ENCODE measurements at places on chromosomes 4 and X. TPM values are rescaled to one million over a fixed set of nuclear protein-coding genes. Genes with fewer than 3 reads are reported as not detected.

GRCh38 chr4:62003695-62004094 lies 803.6 kb downstream of the ADGRL3 start:
- no peak for DNase-seq

Gene FRAS1
- total RNA-seq, result 6.0 TPM

GRCh38 chrX:16826207-16826606 lies 39.9 kb downstream of the TXLNG start:
- DNase-seq, result no peak

- no peak for DNase-seq
Observed at GRCh38 chrX:129741880-129742758, 3.3 kb downstream of the XPNPEP2 start.

Gene WNK3
- 1.9 TPM for total RNA-seq

GRCh38 chr4:91220315-91220714 lies 1083.5 kb upstream of the GRID2 start:
- DNase-seq, result no peak

DNA sequence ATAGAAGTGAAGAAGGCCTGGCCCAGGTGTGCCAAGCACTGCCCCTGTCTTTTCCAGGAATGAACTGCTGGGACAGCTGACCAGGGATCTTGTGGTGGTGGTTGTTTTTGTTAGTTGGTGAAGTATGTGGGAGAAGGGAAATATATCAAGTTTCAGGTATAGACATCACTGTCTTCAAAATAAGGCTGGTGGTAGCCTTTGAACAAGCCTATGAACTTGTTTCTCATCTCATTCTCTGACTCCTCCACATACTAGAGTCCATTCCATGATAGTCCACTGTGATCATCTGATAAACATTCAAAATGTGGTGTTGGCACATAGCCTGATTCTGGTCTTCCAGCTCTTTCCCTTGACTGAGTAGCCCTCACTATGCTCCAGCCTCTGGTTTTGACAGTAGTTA lies 303.7 kb downstream of the CAMK2D start:
- no peak for DNase-seq

- no peak for DNase-seq
Observed at GRCh38 chr4:111070390-111070789, 447.5 kb upstream of the PITX2 start.

Gene MGAT4D
- not detected for total RNA-seq

Gene FABP2
- not detected for total RNA-seq

DNA sequence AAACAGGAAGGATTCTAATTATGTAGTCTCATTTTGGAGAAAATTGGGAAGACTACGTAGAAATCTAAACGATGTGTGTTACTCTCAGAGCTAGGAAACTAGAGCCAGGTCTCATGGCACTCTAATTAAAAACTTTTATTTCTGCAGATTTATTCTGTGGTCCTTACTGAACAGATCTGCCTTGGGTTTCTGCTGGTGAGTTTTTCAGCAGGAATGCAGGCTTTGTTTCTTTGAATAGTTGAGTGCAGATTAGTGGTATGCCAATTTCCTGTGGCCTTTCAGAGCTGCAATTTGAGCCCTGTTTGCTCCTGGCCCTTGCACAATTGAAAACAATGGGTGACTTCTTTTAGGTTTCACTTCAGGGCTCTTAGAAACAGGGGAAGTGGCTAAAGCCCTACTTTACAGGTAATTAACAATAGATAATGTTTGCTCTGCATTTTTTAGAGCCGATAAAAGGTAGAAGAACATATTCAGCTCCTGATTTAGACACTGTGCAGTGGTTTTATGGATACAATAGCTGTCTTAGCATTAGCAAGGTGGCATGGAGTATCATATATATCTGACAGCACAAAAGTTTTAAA lies 21.8 kb downstream of the SPRY1 start:
- no peak for DNase-seq

GRCh38 chr4:144799486-144799885 lies 153.5 kb downstream of the HHIP start:
- DNase-seq, result no peak

- no peak for DNase-seq
Observed at GRCh38 chrX:150234126-150234525, 129.0 kb upstream of the MAMLD1 start.

Gene VEGFD
- 1.8 TPM for total RNA-seq

- DNase-seq, result no peak
Observed at GRCh38 chrX:12790885-12791256, 341 bp upstream of the PRPS2 start.

DNA sequence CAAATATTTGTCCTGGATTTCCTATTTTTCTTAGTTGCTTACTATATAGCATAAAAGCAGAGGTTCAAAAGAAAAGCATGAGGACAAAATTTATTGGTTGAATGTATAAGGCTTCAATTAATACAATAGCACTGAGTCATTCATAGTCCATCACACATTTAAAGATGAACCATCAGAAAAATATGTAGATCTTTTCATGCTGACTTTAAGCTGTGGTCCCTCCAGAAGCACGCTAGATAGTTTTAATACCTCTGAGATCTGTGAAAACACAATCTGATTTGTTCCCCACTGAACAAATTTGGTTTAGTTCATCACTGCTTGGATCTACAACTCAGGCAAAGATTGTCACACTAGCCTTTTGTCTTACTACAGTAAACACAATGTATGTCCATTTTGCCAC lies 377.2 kb upstream of the ANXA10 start:
- DNase-seq, result no peak

GRCh38 chr4:71449878-71450277 lies 111.1 kb downstream of the SLC4A4 start:
- no peak for DNase-seq

Gene ZNF41
- 7.6 TPM for total RNA-seq

DNA sequence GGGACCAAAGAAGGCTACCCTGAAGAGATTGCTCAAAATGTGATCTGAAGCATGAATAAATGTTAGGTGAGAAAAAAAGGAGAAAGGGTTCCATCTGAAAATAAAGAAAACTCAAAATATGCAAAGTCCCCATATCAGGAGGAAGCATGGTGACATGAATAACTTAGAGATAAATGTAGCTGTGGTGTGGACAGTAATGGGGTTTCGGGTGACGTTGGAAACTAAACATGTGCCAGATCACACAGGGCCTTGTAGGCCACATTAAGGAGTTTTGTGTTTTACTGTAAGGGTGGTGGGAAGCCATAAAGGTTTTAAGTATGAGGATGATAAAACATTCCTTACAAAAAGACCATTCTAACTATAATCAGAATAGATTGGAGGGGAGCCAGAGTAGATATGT lies 40.3 kb upstream of the ACSL4 start:
- no peak for DNase-seq

Gene FGFRL1
- total RNA-seq, result 34.5 TPM

GRCh38 chr4:152065545-152065944 lies 304.7 kb upstream of the GATB start:
- DNase-seq, result no peak

Gene SPP1
- 45.4 TPM for total RNA-seq

Gene ASMT
- not detected for total RNA-seq

Gene PLAC8
- 3.5 TPM for total RNA-seq

- no peak for DNase-seq
Observed at GRCh38 chrX:28552322-28552721, 34.9 kb upstream of the IL1RAPL1 start.

Gene USP46
- total RNA-seq, result 9.0 TPM

DNA sequence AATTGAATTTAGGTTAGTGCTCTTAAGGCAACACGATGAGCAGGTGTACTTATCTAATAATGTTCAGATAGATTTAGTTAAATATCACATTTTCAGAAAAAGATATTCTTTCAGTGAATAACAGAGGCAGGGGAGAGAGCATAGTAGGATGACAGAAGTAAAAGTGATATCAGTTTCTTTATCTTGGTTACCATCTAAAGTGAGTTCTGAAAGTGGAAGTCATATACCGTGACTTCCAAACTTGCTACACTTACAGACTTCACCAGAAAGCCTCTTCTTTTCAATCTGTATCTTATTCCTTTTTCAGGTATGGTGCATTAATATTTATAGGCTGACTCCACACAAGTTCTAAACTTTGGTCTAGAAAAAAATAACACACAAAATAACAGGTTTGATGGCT lies 124.9 kb downstream of the POU4F2 start:
- no peak for DNase-seq

DNA sequence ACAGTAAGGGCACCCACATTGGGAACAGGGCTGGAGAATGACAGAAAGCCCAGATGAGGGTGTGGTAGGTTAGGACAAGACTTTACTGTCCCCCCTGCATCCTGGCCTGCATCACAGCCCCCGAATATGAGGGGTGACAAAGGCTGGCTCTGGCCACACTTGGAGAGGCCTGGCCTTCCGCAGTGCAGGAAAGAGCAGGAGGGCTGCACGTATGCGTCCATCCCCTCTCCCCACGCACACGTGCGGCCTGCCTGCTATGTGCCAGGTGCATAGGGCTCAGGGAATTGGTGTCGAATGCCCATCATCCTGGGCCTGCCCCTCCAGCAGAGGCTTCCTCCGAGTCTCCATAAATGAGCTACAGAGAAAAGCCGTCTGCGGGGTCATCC lies 80.5 kb downstream of the ABLIM2 start:
- no peak for DNase-seq

DNA sequence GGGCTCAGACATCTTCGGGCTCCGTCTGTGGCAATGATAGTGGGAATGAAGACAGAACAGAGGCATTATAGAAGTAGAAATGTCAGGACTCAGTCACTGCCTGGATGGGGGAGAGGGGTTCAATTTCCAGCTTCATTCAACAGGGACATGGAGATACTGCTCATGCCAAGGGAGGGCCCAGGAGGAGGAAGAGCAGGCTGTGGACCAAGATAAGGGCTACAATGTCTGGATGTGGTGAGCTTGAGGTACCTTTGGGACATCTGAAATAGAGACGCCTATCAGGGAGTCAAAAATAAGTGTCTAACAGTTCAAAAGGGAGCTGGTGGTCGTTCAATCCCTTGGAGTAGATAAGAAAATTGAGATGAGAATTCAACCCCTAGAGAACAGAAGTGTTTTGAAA lies 34.5 kb downstream of the ELF4 start:
- no peak for DNase-seq

DNA sequence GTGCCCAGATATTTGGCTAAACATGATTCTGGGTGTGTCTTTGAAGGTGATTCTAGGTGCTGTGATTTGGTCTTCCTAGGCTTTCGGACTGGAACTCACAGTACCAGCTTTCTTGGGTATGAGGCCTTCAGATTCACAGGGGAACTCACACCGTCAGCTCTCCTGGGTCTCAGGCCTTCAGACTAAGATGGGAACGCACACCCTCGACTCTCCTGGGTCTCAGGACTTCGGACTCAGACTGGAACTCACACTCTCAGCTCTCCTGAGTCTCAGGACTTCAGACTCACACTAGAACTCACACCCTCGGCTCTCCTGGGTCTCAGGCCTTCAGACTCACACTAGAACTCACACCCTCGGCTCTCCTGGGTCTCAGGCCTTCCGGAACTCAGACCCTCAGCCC lies 137.7 kb downstream of the CRLF2 start:
- no peak for DNase-seq

GRCh38 chr4:56733352-56733751 lies 52.3 kb upstream of the HOPX start:
- no peak for DNase-seq

GRCh38 chrX:30593440-30594200 lies 16.1 kb upstream of the TASL start:
- no peak for DNase-seq

Measured in esophagus muscularis mucosa (tissue), 4 donors.